Thymus (tissue), 14 donors: ENCODE measurements at places on chromosomes 6 and 20. TPM values are rescaled to one million over a fixed set of nuclear protein-coding genes. Genes with fewer than 3 reads are reported as not detected.

- H3K36me3 ChIP-seq: peaks cover 9% of the 10 kb centered on the region
- DNase-seq: no peak
- H3K4me1 ChIP-seq: no peaks in the 10 kb centered on the region
- no peak overlapping the region for H3K27ac ChIP-seq
- no peaks in the 10 kb centered on the region for H3K27me3 ChIP-seq
Observed at GRCh38 chr20:5821627-5822215, 71.5 kb downstream of the SHLD1 start.

DNA sequence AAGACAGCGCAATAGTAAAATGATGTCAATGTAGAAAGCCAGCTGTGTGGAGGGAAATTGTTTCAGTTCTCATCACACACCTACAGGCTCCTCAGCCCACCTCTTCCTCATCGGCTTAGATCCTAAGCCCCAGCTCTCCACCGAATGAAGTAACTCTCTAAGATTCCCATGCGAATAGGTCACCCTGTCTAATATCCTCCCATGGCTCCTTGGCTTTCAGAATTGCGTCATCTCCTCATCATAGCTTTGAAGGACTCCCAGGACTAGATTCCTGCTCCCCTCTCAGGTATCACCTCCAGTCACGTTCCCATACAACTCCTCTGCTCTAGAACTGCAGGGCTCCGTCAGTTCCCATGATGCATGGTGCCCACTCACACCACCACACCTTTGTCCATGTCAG lies 16.2 kb upstream of the SLC22A16 start:
- no peak for DNase-seq
- H3K27me3 ChIP-seq: no peaks in the 10 kb centered on the region
- no peak overlapping the region for H3K4me3 ChIP-seq
- H3K36me3 ChIP-seq: no peaks in the 10 kb centered on the region
- peaks cover 4% of the 10 kb centered on the region for H3K4me1 ChIP-seq

GRCh38 chr6:165774903-165775601 lies 112.0 kb upstream of the PDE10A start:
- no peak overlapping the region for H3K27ac ChIP-seq
- H3K36me3 ChIP-seq: no peaks in the 10 kb centered on the region
- H3K27me3 ChIP-seq: peaks cover 21% of the 10 kb centered on the region
- no peak overlapping the region for H3K4me3 ChIP-seq
- DNase-seq: no peak

GRCh38 chr6:25194172-25194678 lies 84.9 kb upstream of the CARMIL1 start:
- H3K36me3 ChIP-seq: no peaks in the 10 kb centered on the region
- no peak for DNase-seq
- no peaks in the 10 kb centered on the region for H3K27me3 ChIP-seq
- no peak overlapping the region for H3K27ac ChIP-seq

- no peak for DNase-seq
- no peak overlapping the region for H3K4me3 ChIP-seq
- no peaks in the 10 kb centered on the region for H3K36me3 ChIP-seq
Observed at GRCh38 chr6:75124085-75124484, 81.8 kb downstream of the COL12A1 start.

GRCh38 chr6:12467706-12468670 lies 177.8 kb downstream of the EDN1 start:
- no peaks in the 10 kb centered on the region for H3K4me1 ChIP-seq
- H3K27me3 ChIP-seq: no peaks in the 10 kb centered on the region
- H3K36me3 ChIP-seq: no peaks in the 10 kb centered on the region
- DNase-seq: no peak
- H3K27ac ChIP-seq: no peak overlapping the region
- no peak overlapping the region for H3K4me3 ChIP-seq

DNA sequence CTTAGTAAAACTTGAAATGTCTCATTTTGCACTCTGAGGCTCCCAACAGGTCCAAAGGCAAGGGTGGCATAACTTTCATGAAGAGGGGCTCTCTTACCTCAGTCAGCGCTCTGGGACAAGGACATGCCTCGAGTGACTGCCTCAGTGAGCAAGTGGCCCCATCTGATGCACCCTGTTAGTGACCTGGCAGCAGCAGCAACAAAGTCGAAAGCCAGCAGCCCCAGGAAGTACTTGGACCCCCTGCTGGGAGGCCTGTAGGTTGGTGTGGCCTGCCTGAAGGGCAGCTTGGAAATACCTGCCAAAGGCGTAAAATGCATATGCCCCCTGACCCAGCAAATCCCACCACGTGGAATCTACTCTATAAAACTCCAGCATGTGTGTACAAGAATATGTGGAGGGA lies 13.2 kb downstream of the MAP1LC3A start:
- no peaks in the 10 kb centered on the region for H3K27me3 ChIP-seq
- no peak for DNase-seq
- H3K4me1 ChIP-seq: no peaks in the 10 kb centered on the region
- peaks cover 16% of the 10 kb centered on the region for H3K36me3 ChIP-seq

Gene TGM3
- total RNA-seq: 0.28 TPM

Gene COL9A1
- 1.2 TPM for total RNA-seq

Gene FYN
- 97.6 TPM for total RNA-seq
